ENCODE measurements at places on chromosomes 7 and 10.
A peak's percentile ranks its signal among the peaks of the same experiment; 100 is the strongest.

DNA sequence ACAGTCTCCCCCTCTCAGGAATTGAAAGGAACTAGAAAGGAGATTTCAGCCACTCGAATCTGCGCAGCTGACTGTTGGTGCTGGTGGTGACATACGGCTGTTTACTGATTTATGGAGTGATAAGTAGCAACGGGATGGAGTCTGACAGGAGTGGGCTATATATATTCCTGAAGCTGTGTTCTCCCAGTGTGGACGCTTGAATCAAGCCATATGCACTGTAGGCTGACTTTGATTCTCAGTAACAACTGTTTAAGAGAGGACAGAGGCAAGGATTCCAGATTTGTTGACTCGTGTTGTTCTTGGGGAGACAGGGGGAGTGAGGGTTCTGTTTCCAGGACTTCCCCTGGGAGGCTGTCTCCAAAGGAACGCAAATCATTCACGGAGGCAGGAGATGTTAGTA is 260.1 kb upstream of the AUTS2 start:
- DNase-seq: no peak

DNA sequence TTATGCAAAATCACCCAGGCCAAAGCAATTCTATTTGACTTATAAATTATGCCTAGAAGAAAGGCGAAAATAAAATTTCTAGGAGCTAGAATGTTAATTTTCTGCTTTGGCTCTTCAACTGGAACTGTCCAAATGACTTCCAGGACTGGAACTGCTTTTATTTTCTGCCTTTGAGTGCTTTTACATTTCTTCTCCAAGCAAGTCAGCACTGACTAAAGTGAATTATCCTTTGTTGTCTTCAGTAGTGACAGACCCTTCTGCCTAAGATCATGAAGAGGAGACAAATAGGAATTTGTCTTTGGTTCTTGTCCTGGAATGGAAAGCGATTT is 255.9 kb downstream of the DNAJB9 start:
- DNase-seq: no peak

- no peak for DNase-seq
Measured at GRCh38 chr10:85741626-85742300, 624.8 kb downstream of the GRID1 start.

DNA sequence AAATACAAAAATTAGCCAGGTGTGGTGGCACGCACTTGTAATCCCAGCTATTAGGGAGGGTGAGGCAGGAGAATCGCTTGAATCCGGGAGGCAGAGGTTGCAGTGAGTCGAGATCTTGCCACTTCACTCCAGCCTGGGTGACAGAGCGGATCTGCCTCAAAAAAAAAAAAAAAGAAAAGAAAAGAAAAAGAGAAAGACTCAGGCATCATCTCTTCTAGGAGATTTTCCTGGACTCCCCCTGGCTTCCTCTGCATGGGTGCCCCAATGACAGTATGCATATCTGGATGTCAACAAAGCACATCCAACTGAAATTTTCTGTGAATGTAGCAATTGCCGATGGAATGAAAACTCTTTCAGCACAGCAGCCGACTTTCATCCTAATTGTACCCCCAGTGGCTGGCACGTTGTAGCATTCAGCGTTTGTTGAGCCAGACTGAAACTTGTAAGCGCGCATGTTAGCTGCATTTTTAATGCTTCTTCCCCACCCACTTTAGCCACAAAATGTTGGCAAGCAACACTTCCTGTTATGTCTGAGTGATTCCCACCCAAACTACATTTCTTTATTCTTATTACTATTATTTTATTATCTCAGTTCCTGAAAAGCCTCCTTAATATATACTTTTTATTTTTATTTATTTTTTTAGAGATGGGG is 70.2 kb downstream of the PRTFDC1 start:
- DNase-seq: no peak

DNA sequence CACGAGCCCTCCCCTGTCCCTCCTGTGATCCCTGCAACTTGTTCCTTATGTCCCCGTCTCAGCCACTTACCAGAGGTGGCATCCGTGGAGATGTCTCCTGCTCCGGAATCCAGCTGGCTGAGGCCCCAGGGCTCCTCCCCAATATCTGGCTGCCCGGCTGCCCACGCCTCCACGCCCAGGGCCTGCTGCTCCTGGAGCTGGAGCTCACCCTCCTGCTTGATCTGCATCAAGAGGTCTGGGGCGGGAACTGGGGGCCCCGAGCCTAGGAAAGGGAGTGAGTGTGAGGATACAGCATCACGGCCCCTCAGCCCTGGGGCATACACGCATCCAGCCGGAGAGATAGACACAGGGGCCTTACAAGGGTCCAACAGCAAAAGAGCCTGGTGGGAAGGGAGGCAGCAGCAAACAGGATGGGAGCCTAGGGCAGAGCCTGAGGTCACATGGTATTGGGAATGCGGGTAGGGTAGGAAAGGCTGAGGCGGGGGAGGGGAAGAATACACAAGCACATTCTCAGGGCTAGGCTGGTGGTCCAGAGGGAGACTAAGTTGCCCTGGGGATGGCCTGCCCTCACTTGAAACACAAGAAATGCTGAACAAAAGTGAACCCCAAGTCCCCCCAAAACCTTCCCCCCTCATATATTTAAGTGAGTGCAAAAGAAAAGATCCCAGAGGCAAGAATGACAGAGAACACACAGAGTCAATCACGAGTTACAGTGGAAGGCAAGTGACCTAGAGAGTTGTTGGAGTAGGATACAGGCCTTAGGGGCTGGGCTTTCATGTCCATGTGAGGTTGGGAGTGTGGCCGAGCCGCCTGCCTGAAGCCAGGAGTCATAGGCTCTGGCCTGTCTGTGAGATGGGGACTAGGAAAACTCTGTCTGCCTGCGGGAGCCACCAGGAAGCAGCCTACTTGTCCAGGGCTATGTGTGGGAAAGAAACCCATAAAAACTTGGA is 16.9 kb upstream of the ZNF777 start:
- no peak for DNase-seq

GRCh38 chr7:18163091-18163490 is 135.4 kb upstream of the PRPS1L1 start:
- no peak for DNase-seq

- DNase-seq: peak; percentile 59
Measured at GRCh38 chr7:150978126-150978789, at the start of gene KCNH2. TSS of gene KCNH2 (minus strand) at chr7:150978321. CDS start at chr7:150977913, 408 bp downstream.

DNA sequence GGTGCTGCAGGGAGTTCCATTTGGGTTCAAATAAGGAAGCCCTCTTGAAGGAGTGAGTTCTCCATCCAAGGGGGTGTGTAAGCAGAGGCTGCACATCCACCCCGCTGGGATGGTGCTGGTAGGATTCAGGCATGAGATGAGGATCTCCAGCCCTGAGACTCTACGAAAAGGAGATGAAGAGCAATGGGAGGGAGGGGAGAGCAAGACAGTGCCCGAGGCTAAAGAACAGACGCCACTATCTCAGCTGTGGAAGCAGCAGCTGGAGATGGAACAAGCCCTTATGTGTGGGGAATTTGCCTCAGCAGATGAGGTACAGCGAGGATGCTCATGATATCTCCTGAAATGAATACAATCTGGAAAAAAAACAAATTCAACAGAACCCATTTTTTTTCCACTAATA is 28.1 kb upstream of the MYL10 start:
- no peak for DNase-seq

GRCh38 chr7:138663725-138664710 is 37.1 kb downstream of the SVOPL start:
- no peak for DNase-seq

GRCh38 chr10:33302208-33302829 is 32.1 kb downstream of the NRP1 start:
- DNase-seq: no peak

DNA sequence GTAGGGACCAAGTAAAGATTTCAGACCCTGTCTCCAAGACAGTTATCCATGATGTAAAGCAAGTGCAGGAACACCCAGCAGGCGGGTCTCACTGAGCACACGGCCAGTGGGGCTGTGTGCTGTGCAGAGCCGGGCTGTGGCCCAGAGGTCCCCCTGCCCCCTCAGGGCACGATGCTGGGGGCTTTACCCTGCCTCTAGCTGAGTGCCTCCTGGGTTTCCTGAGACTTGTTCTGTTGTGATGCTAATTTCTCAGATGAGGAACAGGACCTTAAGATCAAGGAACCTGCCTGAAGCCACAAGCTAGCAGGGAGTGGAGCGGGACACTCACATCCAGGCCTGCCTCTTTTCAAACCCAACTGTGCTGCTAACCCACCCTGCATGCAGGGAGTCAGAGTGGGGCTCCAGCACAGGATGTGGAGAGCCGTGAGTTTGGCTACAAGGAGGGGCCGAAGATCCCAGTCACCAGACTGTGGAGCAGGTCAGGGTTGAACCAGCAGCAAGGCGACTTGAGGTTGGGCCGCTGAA is 76.1 kb upstream of the LYZL2 start:
- no peak for DNase-seq

DNA sequence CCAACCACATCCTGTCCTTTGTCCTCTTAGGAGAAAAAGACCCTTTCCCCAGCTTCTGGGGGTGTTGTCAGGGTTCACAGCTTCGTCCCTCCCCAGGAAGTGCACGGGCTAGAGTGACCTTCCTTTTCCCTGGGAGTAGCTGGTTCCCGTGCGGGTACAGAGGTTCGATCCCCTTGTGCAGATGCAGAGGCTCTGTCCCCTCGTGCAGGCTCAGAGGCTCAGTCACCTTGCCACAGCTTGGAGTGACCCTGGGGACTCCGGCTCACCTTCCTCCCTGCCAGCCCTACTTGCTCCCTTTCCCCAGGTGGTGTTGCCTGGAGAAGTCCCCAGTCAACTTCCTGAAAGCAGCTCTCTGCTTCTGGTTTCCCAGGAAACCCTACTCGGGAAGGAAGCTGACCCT is 60.0 kb upstream of the TCERG1L start:
- no peak for DNase-seq

- peak; percentile 78 for DNase-seq
Measured at GRCh38 chr10:73096449-73097304, at the start of gene P4HA1. TSS of gene P4HA1 (minus strand) at chr10:73096866. CDS start at chr10:73074883, 21,983 bp downstream.

DNA sequence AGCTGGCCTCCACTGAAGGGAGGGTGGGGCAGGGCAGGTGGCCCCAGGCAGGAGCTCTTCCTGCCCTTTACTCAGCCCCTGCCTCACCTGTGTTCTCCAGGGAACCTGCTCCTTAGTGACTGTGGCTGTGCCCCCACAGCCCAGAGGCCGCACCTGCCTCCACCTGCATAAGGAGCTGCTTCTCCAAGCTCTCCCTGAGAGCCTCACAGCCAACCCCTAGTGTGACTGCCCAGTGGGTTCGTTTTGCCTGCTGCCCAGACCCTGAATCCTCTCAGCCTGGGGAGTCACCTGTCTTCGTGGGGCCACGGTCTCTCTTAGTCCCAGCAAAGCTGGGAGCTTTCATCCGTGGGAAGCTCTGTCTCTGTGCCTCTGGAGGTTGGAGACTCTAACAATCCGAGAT is 94.4 kb downstream of the GLRX3 start:
- no peak for DNase-seq

DNA sequence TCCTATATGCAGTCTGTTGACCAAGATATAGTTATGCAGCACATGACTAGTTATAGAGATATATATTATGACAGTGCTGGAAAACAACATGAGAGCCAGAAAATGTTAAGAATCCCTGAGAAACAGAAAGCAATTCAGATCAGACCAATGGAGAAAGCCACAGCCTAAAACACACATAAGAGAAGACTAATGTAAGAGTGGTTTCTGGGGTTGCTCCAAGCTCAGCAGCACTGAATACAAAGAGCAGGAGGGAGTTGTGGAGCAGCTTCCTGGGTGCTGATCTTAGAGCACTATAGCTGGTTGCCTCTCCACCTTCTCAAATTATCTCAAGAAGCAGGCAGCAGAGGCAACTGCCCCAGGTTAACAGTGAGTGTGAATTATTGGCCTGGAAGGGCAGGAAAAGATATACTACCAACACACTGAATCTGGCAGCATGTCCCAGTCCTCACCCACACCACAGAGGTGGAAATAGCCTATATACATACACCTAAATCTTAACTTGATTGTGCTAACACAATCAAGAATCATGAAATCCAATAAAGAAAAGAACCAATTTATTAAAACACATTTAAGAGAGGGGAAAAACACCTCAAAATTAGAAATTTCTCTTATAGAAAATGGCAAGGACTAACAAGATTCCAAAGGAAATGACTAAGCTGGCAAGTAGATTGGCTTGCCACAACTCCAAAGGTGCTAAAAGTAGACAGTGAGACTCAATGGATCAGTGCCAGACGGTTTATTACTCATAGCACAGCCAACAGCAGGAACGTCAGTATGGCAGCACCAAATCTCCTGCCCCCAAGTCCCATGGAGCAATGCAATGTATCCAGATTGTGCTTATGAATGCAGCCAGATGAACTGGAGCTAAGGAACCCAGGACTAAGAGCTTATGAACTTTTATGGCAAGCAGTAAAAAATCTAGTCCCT is 5.1 kb downstream of the PTTG1IP2 start:
- DNase-seq: no peak

DNA sequence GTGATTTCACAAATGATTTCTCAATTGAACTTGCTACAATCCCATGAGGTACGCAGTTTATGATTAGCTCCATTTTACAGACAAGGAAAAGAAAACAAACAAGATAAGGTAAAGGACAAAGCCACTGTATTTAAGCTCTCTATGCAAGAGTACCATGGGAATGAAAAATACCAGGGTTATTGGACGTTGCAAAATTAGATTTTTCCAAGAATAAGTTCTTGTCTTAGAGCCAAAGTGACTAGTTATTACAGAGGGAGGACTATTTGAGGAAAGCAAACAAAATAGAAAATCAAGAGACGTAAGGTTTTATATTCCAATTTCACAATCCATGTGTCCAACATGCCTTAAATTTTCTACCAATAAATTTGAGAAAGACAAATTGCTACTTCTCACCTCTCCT is 97.9 kb upstream of the PTN start:
- DNase-seq: no peak

DNA sequence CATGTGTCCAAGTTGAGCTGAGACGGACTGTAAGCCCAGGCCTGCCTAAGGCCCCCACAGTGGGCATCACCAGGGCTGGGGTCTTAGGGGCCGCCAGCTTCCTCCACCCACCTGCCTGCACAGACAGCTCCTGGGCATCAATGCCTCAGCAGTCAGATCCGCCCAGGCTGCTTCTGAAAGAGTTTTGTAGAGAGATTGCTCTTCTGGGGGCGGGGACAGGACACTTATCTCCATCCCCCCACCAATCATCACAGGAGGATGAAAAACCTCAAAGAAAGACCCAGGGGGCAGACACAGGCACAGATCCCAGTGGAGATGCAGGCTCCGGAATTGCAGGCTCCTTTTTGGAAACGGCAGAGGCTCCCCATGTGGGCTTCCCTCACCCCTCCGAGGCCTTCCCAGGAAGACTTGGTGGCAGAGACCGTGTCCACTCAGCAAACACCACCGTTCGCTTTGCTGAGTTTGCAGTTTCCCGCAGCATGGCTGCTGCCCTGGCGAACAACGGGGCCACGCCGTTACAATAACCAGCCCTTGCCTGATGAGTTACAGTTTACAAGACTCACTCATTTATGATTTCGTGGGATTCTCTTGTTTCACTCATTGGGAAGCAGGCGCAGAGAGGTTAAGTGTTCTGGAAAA is 96.4 kb downstream of the MKI67 start:
- no peak for DNase-seq

DNA sequence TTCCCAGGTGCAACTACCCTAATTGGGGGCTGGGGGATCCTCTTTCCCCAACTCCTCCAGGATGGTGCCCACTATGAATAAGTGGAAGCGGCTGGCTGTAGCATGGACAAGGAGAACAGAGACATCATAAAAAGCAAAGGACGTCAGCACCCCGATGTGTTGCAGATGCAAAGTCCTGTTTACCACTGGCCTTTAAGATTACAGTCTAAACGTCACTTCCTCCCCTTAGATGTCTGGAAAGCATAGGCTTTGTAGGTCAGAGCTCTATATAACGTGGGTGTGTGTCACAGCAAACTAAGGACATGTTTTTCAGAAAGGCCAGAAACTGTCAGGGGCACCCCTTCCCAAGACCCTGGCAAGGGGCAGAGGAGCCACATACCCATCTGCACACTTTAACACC is 7.9 kb downstream of the COBL start:
- DNase-seq: no peak

- DNase-seq: no peak
Measured at GRCh38 chr10:98168766-98169165, 34.3 kb downstream of the R3HCC1L start.

Data from cerebellar nuclear complex (tissue), 1 donor.